Stimulated activated CD4-positive, alpha-beta T cell treated with anti-CD3 and anti-CD28 coated beads, Interleukin-1b, Interleukin-23, amount 100 ng/mL, for 24 hours (primary cell): ENCODE measurements at places on chromosomes 6 and 20.

- no peak for DNase-seq
These were observed 82.2 kb downstream of the PRDM1 start for GRCh38 chr6:106168097-106168888.

- DNase-seq, result no peak
These were observed 29.3 kb downstream of the DOP1A start for GRCh38 chr6:83096791-83097190.

DNA sequence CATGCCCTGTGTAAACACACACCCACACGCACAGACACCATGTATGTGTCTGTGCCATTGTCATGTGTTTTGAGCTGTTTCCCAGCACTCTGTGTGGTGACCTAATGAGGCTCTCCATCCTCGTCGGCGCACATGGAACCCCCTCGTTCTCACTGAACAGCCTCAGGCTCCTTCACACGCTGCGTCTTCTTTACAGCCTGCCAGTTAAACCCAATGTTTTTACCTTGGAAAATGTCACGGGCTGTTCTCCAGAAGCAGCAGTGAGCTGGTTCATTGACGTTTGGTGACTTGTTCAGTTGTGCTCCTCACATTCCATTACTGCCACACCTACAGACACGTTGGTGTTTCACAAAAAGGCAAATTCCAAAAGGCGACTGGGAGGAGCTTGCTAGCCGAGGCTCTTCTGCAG lies 201.0 kb upstream of the FOXQ1 start:
- no peak for DNase-seq

- no peak for DNase-seq
These were observed 10.9 kb downstream of the PSMB1 start for GRCh38 chr6:170542031-170542719.
